ENCODE measurements at places on chromosomes 16 and 17.

DNA sequence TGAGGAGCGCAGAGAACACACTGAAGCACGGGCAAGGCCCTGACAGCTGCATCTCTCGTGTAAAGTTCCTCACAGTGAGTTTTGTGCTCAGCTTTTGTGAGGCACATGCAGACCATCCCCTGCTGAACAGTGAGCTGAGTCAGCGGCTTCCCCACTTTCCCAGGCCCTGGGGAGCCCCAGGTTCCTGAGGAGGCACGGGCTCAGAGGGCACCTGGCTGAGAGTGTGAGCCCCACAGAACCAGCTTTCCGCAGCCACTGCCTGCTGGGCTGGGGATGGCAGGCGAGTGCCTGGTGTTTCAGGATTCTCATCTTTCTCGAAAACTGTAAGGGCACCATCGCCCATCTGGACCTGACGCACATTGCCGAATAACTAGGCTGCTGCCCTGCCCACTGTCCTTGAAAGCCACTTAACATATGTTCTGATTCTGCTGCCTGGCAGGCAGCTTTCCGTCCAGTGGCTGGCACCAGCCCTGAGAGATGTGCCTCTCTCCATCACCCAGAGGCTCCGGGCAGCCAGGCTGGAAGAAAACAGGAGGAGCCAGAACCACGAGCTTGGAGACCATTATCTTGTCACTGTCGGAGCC lies 266.7 kb upstream of the FOXF1 start:
- DNase-seq = no peak

DNA sequence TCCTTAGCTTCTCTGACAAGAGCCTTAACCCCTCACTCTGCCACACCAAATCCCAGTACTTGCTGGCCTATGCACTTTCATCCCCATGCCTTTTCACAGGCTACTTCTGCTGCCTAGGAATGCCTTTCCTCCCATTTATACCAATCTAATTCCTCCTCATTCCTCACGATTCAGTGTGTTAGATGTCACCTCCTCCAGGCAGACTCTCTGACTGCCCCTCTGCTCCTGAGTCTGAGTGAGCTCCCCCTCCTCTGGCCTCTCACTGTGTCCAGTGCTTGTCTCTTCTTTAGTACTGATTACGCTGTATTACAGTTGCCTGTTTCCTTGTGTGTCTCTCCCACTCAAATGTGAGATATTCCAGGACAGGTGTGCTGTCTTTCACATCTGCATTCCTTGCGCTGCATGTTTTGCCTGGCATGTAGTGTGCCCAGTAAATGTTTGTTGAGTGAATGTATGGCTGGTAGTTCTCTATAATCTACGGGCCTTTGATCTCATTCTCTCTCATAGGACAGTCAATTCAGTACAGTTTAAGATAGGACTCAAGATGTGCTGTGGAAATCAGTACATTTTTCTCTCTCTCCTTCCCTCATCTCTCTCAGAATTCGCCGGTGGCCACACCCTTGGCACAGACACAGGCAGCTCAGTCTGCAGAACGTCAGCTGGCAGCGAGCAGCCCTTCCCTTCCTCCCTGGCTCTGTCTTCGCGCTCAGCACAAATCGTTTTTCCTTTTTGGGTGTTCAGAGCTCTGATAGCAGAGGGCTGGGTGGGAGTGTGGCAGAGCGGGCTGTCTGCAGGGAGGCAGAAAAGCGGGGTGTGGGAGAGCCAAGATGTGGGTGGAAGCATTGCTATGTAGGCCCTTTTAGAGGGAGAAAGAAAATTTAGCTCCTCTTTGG lies 18.5 kb downstream of the ARL4D start:
- DNase-seq = no peak

DNA sequence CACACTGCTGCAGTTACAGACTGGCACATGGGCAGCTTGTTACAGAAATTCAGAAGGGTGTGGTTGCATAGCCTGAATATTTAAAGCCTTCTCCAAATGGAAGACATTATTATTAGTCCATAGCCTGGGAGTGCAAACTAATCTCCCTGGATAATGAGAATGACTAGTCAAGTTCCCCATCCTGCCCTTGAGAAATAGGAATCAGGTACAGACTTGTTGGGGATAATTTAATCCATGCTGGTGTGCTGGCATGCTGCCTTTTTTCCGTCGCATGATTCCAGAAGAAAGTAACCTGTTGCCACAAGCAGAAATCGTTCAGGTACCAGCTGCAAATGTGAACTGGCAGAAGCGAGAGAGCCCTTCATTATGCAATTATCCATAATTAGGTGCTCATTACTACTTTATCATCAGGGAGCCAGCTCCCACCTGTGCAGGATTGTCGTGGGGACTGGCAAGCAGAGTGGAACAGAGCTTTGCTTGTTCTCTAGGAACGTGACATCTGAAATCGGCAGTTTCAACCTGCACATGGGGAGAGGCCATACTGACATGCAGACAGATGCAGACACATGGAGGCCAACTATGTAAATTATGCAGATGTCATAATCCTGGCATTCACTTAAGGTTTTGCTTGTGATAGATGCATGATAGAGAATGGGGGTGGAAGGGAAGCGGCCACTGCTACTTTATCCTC lies 419.4 kb downstream of the PMP22 start:
- no peak for DNase-seq

GRCh38 chr17:4005296-4006164 lies 41.3 kb upstream of the ATP2A3 start:
- DNase-seq = no peak

GRCh38 chr17:63289931-63290330 lies 156.2 kb downstream of the CYB561 start:
- DNase-seq = no peak

DNA sequence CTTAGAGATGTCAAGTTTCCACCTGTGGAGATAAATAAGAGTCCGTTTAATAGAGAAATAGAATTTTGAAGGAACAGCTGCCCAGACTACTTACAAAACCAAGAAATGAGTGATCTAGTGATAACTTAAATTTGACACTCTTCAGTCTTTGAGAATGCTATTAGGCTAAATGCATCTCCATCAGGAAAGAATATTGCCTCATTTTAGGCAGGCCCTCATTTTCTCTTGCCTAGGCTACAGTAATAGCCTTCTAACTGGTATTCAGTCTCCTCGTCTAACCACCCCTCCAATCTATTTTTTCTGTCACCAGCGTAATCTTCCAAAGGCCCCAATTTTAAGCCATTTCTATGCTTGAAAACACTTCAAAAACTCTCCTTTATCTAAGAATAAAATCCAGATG lies 537.8 kb upstream of the CA10 start:
- DNase-seq = no peak

DNA sequence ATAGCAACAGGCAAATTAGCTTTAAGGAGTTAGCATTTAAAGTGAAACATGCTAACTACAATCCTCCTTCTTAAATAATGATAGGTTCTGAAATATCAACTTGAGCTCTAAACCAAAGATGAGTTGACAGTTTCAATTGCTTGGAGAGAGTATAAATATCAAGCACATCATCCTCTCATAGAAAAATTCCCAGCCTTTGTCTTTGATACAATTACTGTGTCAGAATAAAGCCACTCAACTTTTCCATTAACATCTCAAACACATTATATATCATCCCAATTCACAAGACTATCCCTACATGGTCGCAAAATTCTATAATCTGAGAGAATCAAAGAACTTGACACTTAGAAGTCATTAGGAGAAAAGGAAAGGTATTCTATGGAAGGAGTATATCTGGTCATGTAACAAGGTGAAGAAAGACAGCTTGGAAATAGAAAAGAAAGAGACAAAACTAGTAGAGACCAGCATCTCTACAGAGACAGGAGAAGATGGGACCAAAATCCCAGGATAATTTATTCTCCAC lies 189.8 kb downstream of the CEP112 start:
- DNase-seq = no peak

- DNase-seq = no peak
These were observed 85.6 kb downstream of the FOXL1 start for GRCh38 chr16:86663685-86664521.

GRCh38 chr16:4362476-4363135 lies 9.0 kb upstream of the VASN start:
- no peak for DNase-seq

GRCh38 chr17:78442648-78443218 lies 64.3 kb downstream of the PGS1 start:
- no peak for DNase-seq

GRCh38 chr17:65485388-65486299 lies 75.8 kb downstream of the AXIN2 start:
- DNase-seq = no peak

- DNase-seq = no peak
These were observed 11.4 kb downstream of the ACSF3 start for GRCh38 chr16:89104930-89105571.

- DNase-seq = no peak
These were observed 8.7 kb upstream of the ADGRG1 start for GRCh38 chr16:57619606-57620334.

DNA sequence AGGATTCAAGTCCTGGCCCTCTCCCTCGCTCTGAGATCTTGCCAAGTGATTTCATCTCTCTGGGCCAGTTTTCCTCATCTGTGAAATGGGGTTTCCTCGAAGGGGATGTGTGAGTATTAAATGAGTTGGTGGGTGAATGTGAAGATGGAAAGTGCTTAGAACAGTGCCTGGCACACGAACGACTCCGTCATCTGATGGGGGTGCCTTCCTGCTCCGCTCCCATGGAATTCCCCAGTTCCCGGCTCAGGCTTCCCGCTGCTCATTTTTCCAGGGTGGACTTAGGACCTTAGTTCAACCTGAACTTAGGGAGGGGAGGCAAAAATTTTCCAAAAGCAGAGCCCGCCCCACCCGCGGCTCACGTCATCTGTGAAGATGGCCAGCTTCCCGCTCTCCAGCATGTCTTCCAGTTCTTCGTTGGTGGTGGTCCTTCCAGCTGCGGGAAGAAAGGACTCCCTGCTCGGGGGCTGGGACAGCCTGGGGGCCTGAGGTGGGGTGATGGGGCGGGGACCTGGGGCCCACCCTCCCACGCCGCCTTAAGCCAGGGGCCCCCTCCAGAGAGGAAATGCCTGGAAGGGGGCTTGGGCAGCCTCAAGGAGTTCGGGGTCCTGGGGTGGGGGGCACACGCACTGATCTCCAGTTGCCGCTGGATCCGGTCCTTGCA lies 11.4 kb downstream of the HSD3B7 start:
- no peak for DNase-seq

- no peak for DNase-seq
These were observed 34.4 kb upstream of the ZNF750 start for GRCh38 chr17:82874011-82874835.

DNA sequence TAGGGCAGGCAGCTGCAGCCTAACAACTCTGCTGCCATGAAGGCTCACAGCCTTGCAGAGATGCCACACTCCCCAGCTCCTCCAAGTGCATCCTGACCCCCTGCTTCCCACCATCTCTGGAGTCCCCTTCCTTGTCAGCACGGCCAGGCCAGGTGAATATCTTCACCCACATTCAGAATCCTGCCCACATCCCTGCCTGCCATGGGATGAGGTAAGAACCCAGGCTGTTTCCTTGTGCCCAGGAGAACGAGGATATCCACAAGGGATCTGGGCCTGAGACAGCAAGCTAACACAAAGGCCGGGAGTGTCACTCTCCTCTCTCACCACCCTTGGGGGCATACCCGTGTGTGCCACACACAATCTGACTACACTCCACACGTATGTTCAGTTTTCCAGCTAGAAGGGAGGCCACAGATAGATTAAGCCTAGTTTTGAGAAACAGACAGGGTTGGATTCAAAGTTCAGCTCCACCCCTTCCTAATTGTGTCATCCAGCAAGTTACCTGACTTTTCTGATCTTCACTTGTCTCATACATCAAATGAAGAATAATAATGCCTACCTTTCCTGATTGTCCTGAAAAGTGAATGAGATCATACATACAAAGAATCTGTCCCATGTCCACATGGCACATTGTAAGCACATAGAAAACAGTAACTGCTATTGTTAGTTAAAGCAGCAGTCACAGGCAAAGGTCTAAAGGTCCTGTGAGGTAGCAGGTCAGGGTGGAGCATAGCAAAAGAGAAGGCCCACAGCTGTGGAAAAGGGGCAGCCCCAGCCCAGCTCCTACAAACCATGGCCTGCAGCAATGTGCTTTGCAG lies 17.4 kb upstream of the SUPT4H1 start:
- DNase-seq = no peak

DNA sequence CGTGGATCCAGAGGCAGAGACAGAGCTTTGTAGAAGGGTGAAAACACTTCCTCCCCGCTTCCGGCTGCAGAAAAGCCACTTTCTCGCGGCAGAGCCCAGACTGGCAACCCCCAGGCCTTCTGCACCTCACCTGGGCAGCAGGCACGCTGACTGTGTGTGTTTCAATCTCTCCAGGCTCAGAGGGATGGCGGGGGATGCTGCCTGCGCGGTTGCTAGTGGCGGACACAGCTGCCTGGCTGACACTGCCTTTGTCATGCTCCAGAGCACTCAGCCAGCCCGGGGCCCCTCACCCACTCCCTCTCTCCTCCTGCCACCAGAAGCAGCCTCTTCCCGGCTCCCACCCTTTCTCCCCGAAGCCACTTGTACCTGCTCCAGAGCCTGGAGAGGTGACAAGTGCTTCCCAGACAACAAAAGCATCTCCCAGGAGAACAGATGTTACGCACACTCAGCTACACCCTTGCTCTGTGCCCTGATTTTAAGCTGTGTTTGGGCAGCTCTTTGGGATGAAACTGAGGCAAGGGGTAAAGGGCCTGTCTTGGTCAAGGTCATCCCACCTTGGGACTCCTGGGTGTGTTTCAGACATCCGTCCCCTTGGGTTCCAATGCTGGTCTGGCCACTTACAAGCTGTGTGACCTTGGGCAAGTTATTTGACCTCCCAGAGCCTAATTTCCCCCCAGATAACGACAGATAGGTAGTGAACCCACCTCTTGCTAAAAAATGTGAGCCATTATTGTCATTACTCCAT lies 9.2 kb upstream of the GLIS2 start:
- DNase-seq = no peak

- no peak for DNase-seq
These were observed 243.2 kb upstream of the MON1B start for GRCh38 chr16:76947749-76948148.

- no peak for DNase-seq
These were observed 139.6 kb upstream of the SALL1 start for GRCh38 chr16:51290442-51291285.

DNA sequence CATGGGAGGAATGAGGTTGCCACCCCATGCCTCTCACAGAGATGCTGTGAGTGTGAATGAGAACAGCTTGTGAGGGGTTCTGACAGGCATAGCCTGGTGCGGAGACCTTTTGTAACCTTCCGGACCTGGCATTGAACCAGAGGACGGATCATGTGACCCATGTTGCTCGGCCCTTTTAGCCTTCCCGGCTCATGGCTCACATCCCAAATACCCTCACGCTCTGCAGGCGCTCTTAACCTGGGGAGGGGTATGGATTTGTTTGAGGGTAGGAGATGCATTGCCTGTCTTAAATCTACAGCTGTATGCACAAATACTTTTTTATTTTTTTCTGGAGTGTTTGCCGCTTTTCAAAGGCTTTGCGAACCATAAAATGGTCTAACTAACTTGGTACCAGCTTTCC lies 102.4 kb upstream of the CRHR1 start:
- DNase-seq = no peak

- no peak for DNase-seq
These were observed 33.1 kb downstream of the PIPOX start for GRCh38 chr17:29076087-29076486.

- DNase-seq = no peak
These were observed 1.1 kb downstream of the TK2 start for GRCh38 chr16:66548868-66549267.
